ENCODE measurements at places on chromosomes 11 and 22.

DNA sequence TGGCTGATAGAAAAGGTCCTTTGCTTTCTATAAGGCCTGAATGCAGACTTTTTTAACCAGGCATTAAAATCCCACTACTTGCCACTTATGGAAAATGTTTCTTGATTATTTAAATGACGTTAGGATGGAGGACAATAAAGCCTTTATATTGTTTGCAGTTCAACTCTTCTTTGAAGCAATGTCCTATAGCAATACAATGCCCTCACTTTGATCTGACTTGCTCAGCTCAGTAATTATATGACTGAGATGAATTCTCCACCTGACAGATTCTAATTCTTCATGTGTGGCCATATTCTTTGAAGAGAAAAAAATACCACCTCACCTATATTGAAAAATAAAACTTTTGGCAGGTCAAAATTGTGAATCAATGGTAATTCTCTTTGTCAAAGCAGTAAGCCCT lies 182.0 kb upstream of the MTMR2 start:
- no peak for ATAC-seq

DNA sequence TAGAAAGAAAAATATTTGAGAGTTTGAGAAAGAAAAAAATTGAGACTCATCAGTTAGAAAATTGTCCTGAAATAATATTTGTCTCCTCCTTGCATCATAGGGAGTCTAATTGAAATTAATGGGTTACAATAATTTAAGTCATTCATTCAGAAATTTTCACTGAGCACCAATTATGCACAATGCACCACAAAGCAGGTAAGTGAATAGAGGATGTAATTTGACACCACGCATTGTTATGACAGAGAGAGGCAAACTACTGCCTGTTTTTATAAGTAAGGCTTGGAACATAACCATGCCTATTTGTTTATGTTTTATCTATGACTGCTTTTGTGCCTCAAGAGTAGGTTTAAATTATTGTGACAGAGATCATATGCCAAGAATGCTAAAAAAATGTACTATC lies 537.9 kb upstream of the FAT3 start:
- ATAC-seq, result no peak

DNA sequence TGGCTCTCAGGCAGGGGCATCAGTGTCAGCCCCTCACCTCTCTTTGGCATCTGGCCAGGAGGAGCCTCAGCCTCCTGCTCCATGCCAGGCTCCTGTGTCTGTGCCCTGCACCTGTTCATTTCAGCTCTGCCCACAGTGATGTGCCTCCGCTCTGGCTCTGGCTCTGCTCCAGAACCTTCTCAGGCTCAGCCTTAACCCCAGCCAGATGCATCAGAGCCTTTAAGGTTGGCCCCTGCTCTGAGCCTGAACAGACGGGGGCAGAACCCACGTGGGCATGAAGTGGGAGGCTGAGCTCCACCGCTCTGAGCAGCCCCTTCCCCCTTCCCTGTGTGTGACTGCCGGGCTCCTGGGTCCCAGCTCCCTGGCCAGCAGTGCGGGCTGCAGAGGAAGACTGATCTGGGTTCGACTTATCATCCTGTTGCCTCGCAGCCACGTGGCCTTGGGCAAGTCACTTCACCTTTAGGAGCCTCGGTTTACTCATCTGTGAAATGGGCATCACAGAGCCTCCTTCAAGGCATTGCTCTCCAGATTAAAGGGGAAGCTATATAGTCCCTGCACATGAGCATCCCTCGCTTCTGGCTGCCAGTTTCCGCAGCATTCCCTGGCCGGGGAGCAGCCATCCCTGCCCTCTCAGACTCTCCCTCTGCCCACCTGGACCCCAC lies 44.7 kb upstream of the RTL6 start:
- ATAC-seq, result no peak

GRCh38 chr22:31082606-31083376 lies 1.7 kb downstream of the SMTN start:
- ATAC-seq, result peak; percentile 18

GRCh38 chr11:43393765-43394355 lies 35.1 kb downstream of the TTC17 start:
- ATAC-seq, result no peak

DNA sequence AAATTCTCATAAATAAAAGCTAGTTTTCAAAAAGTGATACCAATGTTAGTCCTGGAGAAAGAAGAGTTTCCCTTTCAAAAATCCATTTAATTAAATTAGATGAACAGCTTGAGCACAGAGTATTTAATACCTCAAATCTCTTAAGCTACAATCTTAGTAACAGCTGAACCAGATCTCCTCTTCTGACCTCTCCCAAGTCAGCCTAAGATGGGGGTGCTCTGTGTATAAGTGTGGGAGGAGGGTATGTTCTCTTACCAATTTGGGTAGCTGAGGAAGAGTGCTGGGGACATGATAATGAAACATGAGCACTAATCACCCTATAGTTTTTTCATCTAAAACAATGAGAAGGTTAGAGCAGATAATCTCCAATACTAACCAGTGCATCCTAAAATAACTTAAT lies 9.6 kb downstream of the TPH1 start:
- ATAC-seq, result no peak

GRCh38 chr11:100821198-100821597 lies 134.1 kb downstream of the ARHGAP42 start:
- ATAC-seq, result no peak

DNA sequence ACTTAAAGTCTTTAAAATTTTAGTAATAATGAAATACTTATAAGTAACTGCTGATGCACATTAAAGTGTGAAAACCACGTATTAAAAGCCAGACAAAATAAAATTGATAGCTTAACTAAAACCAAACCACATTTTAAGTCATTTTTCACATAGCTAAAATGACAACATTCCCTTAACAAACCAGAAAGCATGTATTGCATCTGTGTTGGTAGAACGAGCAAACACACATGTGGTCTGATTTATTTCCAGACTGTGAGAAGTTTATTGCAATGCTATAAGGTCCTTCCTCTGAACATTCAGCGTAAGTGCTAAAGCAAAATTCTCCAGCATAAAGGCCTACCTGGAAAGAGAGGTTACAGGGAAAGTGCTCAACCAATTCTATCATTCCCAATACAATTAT lies 57.8 kb downstream of the ARHGAP20 start:
- ATAC-seq, result no peak

- no peak for ATAC-seq
Measured at GRCh38 chr11:109762546-109762945, 330.6 kb upstream of the ZC3H12C start.

GRCh38 chr22:43173566-43173965 lies 13.4 kb downstream of the TTLL12 start:
- ATAC-seq, result no peak

DNA sequence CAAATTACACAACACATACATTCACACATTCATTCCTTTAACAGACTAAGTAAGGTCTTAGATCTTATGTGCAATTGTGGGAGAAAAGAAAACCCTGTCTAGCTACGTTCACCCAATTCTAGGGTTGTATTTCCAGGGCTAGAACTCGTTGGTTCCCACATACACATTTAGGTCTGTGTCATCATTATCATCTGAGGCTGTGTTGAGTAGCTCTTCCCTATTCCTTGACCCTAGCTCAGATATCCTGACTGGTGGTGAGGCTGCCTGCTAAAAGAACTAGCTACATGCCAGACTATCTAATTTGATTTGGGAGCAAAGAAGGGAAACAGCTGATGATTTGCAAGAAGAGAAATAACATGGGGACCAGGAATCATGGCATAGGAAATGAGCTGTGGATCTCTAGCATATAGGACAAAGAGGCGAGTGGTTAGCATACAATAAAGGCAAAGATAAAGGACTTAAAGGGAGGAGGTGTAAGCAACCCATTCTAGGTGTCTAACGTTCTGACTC lies 27.5 kb upstream of the OR10G7 start:
- no peak for ATAC-seq

DNA sequence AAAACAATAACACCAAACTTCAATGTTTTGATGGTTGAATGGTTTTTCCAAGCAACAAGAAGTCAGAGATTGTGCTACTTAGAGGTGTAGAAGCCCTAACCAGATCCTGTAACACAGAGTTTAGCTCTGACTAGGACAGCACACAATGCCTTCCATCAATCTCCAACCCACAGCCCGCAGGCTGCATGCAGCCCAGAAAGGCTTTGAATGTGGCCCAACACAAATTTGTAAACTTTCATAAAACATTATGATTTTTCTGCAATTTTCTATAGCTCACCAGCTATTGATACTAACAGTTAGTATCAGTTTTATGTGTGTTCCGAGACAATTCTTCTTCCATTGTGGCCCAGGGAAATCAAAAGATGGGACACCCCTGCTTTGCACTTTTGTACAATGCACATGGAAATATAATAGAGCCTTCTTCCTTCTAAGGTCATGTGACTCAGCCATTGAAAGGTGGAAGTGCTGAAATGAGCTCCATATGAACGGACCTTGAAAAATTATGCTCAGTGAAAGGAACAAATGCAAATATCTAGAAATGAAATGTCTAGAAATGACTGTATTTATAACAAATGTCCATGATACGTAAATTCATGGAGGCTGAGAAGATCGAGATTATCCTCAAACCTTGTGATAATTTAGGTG lies 47.6 kb upstream of the VPREB1 start:
- no peak for ATAC-seq

- ATAC-seq, result peak; percentile 70
Measured at GRCh38 chr11:123653827-123654565, 428 bp downstream of the SCN3B start.

- no peak for ATAC-seq
Measured at GRCh38 chr11:30479899-30480298, 106.3 kb downstream of the MPPED2 start.

DNA sequence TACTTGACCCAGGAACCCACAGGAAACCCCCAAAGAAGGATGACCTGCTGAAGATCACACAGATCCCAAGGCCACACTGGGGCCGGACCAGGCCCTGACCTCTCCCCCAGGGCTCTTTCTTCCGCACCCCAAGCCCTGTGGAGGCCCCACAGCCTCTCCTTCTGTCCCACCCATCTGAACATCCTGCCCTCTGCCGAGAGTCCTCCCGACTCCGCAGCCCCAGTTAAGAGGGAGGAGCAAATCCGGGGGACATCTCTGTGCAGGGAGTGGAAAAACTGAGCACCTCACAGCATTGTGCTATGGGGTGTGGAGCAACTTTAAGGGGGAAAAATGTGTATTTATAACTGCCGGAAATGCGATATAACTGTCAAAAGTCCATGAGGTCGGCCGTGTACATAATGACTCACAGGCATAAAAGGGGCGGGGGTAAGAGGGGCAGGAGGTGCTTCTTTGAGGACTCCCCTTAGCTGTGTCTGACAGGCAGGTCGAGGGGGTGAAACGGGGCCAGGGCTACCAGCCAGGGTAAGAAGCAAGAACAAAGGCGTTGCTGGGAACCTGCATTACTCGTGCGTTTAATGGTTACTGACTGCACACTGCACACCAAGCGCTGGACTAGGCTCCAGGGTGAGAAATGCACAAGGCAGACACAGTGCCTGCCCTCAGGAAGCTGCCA lies 57.2 kb downstream of the WNT11 start:
- no peak for ATAC-seq

DNA sequence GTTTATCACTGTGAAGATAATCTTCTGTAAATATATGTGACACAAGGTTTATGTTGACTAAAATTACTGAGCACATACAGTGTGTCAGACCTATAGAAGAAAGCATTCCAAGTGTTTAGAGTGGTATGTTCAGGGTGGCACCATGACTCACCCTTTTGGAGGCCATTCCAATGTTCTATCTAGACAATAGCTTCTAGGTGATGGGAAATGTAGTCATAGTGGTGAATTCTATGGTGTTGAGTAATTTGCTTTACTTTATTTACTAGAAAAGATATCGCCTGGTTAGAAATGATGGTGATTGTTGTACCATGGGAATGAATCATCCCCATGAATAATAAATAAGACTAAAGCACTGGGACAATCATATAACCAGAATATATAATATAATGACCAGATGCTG lies 72.9 kb upstream of the OR4C15 start:
- no peak for ATAC-seq

DNA sequence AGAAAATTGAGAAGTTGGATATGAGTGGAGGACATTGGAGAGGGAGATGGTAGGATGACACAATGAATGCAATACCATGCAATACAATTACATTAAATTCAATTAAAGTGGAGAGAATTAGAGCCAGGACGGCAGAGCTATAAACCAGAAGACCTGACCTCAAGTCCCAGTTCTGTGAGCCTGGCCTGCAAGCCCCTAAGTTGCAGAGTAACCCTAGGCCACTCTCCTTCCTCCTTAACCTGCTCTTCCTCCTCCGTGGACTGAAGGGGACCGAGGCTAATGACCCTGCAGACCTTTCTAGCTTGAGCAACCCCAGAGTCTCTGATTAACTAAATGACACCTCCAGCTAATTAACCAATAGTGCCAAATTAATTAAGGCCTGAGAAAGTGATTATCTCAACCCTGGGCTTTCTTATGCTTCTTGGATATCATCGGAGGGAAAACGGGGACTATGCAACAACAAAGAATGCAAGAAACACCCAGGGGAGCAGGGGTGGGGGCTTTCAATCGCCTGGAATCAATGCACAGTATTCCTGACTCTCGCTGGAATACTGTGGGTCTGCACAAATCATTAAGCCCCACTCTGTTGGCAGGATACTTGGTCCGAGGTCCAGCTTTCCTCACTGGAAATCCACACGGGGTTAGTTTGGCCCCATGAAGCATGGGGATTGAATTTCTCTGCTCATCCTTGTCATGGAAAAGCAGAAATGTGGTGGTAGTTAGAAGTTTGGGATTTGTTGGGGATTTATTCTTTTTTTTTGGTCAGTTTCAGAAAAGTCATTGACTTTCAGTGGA lies 548.3 kb downstream of the MN1 start:
- no peak for ATAC-seq

DNA sequence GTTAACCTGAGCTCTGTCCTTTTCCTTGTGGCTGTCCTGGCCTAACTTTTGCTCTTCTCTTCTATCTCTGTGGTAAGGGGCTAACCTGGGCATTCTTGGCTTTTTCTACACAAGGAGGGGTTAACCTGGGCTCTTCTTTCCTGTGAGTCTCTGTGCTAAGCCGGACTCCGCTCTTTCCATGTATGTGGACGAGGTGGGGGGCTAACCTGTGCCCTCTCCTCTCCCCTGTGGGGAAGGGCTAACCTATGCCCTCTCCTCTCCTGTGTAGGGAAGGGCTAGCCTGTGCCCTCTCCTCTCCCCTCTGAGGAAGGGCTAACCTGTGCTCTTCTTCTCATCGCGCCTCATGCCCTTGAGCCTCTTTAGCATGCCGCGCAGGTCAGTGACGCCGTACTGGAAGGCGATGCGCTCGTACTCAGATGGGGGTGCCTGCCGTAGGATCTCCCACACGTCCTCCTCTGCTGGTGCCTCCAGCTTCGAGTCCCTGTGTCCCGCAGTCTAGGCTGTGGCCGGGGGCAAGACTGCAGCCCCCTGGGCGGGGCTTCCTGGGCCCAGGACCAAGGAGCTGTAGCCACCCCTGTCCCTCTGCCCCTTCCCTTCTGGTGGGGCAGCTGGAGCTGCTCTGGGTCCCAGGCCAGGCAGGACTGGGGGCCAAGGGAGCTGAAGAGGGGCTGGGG lies 6.5 kb downstream of the MYBPC3 start:
- no peak for ATAC-seq

Data from esophagus mucosa (tissue), 1 donor.